ENCODE measurements at places on chromosomes 5 and 9. TPM values are rescaled to one million over a fixed set of nuclear protein-coding genes. Genes with fewer than 3 reads are reported as not detected.

DNA sequence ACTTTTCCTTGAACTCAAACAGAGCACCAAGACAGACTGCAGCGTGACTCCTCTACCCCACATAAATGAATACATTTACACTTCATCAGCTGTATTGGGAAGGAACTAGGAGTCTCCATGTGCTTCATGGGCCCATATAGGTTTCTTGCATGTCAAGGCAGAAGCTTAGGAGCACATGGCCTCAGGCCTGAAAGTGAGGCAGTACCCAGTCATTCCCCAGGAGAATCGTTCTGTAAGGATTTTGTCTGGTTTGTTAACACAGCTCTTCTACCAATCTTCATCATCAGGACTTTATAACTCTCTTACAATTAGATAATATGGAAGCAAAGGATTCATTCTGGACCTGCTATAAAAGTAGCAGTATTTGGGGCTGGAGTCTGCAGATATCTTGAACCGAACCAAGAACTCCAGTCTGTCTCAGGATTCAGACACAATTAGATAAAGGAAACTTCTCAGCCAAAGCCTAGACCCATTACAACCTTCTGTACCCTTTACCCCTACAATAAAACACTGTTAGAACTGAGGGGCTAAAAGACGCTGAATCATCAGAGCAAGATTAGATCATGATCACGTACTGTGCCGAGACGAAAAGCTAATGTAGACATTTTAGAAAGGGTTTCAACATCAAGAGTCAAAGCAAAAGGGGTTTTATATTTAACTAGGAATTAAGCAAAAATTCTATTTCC is 385.5 kb upstream of the SLC30A5 start:
- no peaks in the 10 kb centered on the region for H3K4me1 ChIP-seq
- no peaks in the 10 kb centered on the region for H3K27me3 ChIP-seq
- H3K4me3 ChIP-seq, result no peak overlapping the region
- H3K36me3 ChIP-seq, result no peaks in the 10 kb centered on the region
- no peak for DNase-seq
- no peak overlapping the region for H3K27ac ChIP-seq

The SPATA31A3 gene
- polyA plus RNA-seq, result not detected

DNA sequence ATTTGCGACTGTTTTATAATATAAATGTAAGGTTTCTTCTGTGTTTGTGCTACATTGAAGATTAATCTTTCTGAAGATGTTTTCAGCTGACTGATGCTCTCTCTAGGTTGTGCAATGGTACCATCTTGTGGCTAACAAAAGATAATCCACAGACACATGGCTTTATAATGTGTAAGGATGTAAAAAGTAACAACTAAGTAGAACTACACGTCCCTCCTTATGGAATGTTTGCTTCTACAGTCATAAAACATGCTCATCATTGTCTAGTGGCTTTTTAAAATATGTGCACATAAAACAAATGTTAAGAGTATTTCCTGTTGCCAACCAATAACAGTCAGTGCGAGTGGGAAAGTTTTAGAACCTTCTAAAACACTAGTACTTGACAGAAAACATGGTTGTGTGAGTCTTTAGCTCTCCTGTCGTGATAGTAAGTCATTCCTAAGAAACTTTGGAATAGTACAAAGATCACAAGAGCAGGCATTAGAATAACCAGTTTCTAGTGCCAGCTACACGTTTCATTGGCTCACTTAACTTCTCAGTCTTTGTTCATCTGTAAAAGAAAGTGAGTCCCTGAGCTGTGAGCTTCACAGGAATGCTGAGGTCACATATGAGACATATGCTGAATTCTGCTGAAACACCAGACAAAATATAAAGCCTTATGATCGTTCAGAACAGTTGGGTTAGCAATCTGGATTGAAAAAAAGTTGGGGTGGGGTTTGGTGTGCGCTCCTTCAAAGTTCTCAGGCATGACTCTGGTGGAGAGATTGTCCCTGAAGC is 75.7 kb upstream of the GLIS3 start:
- no peaks in the 10 kb centered on the region for H3K27me3 ChIP-seq
- H3K36me3 ChIP-seq, result no peaks in the 10 kb centered on the region
- no peak overlapping the region for H3K4me3 ChIP-seq
- no peaks in the 10 kb centered on the region for H3K4me1 ChIP-seq

The GNE gene
- polyA plus RNA-seq, result 13.0 TPM

- H3K4me3 ChIP-seq, result no peak overlapping the region
- H3K4me1 ChIP-seq, result no peaks in the 10 kb centered on the region
- DNase-seq, result no peak
- no peaks in the 10 kb centered on the region for H3K36me3 ChIP-seq
- H3K27me3 ChIP-seq, result no peaks in the 10 kb centered on the region
Measured at GRCh38 chr5:9534881-9535517, 10.9 kb downstream of the SEMA5A start.

- no peak overlapping the region for H3K4me3 ChIP-seq
- H3K27ac ChIP-seq, result no peak overlapping the region
- H3K27me3 ChIP-seq, result no peaks in the 10 kb centered on the region
- no peaks in the 10 kb centered on the region for H3K4me1 ChIP-seq
Measured at GRCh38 chr5:52275639-52276038, 512.1 kb upstream of the ITGA1 start.

The ASB6 gene
- 6.3 TPM for polyA plus RNA-seq

- peaks cover 2% of the 10 kb centered on the region for H3K4me1 ChIP-seq
- H3K36me3 ChIP-seq, result no peaks in the 10 kb centered on the region
- no peak overlapping the region for H3K27ac ChIP-seq
- no peak for DNase-seq
Measured at GRCh38 chr5:150746-151145, 40.5 kb upstream of the LRRC14B start.

The DMRTA1 gene
- 0.22 TPM for polyA plus RNA-seq

The TAF11L10 gene
- not detected for polyA plus RNA-seq

DNA sequence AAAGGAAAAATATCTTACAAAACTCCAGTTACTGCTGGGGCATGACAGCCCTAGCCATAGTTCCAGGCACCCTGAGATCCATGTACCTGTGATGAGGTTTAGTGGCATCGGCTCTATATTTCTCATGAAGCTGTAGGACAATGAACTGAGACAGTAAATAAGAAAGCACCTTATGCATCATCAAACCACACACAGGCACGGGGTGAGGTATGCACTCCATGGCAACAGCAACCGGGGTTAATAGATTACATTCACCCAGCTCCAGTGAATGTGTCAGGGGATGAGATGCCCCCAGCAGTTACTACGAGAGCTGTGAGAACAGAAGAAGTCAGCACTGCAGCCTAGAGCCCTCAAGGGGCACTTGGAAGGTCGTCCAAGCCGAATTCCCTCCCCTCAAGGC is 162.0 kb upstream of the S1PR3 start:
- H3K4me3 ChIP-seq, result no peak overlapping the region
- no peaks in the 10 kb centered on the region for H3K27me3 ChIP-seq
- no peak for DNase-seq
- peaks cover 1% of the 10 kb centered on the region for H3K4me1 ChIP-seq
- H3K27ac ChIP-seq, result no peak overlapping the region
- H3K36me3 ChIP-seq, result no peaks in the 10 kb centered on the region

The TMEM252 gene
- polyA plus RNA-seq, result not detected

DNA sequence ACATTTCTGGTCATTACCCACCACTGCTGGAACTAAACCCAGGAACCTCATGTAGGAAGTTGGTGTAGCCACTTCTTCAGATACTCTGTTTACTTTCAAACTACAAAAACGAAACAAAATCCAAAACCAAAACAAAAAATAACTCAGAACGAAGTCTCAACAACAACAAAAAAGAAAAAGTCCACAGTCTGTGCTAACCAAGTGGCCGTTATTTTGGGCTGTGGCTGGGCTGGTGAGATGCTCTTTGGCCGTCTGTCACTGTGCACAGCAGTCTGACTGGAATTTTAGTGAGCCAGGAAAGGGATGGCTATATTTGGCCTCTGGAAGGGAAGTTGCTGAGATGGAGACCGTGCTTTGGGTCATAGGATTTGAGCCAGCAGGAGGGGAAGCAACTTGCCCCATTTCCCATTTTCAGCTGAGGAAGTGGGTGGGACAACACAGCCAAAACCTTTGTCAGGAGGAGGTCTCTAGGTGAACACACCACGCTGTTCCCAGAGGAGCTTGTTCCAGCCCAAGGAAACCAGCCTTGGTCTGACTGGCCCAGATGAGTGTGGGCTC is 334.1 kb downstream of the ZSWIM6 start:
- H3K27me3 ChIP-seq, result no peaks in the 10 kb centered on the region
- H3K4me3 ChIP-seq, result no peak overlapping the region
- H3K27ac ChIP-seq, result no peak overlapping the region

GRCh38 chr5:82341325-82341724 is 63.2 kb upstream of the RPS23 start:
- H3K4me1 ChIP-seq, result peaks cover 3% of the 10 kb centered on the region
- DNase-seq, result no peak
- no peaks in the 10 kb centered on the region for H3K27me3 ChIP-seq
- no peak overlapping the region for H3K4me3 ChIP-seq
- H3K27ac ChIP-seq, result no peak overlapping the region
- no peaks in the 10 kb centered on the region for H3K36me3 ChIP-seq

GRCh38 chr9:77663754-77664153 is 15.6 kb upstream of the GNA14 start:
- H3K4me1 ChIP-seq, result no peaks in the 10 kb centered on the region
- no peaks in the 10 kb centered on the region for H3K36me3 ChIP-seq
- H3K27ac ChIP-seq, result no peak overlapping the region
- no peaks in the 10 kb centered on the region for H3K27me3 ChIP-seq

All from ovary (tissue), 10 donors.